Vagina (tissue), 2 donors: ENCODE measurements at places on chromosomes 13 and 19.

DNA sequence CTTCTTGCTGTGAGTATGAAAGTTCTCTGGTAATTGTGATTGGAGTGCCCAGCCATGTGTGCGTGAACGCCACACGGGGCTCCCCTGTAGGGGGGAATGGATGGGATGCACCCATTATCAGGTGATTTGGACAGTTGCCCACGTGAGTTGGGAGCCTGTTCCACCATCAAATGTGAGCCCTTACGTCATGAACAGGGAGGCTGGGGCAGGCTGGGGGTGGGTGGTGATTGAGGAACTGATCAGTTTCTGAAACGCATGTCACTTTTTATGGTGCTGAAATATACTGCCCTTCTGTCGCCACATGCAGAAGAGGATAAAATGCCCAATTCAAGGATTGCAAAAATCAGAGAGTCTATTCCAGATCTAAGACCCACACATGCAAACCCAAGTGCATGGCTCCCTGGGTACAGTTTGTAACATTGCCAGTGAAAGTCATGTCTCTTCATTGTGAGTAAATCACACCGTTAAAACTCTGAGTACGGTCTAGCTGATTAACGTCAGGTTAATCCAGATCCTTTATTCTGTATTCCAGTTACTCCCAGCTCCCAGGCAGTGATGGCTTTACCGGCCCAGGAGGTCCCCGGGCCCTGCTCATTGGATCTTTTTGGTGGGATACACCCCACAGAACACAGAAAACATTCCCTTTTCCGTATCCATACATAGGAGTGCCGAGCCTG is 90.2 kb downstream of the RAB20 start:
- DNase-seq = no peak

GRCh38 chr13:94710881-94711560 is 1.3 kb downstream of the SOX21 start:
- DNase-seq = peak; percentile 71

DNA sequence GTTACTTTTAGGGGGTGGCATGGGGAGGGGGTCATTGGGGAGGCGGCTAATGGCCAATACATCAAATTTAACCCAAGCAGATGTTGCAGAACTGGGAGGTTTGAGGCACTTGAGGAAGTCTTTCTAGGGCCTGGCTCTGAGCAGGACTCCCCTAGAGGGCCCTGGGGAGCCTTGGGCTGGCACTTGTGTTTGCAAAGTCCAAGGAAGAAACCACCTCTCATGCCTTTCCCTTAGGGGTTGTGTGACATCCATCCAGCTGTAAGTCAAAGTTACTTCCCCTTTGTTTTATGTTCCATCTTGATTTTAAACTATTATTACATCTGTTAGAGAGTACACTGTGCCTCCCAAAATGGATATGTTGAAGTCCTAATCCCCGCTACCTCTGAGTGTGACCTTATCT is 159.9 kb downstream of the KATNAL1 start:
- DNase-seq = no peak

- DNase-seq = no peak
These were observed 248.3 kb downstream of the TSHZ3 start for GRCh38 chr19:31100981-31101380.

- DNase-seq = no peak
These were observed 106.6 kb downstream of the COL4A1 start for GRCh38 chr13:110200276-110200870.
